Activated T-helper 17 cell treated with anti-CD3 and anti-CD28 coated beads, Interleukin-2, amount 50 U/mL, for 72 hours (primary cell): ENCODE measurements at places on chromosomes 2 and 18. TPM values are rescaled to one million over a fixed set of nuclear protein-coding genes. Genes with fewer than 3 reads are reported as not detected.

The VAMP8 gene
- 124 TPM for total RNA-seq

- peak; percentile 70 for ATAC-seq
Measured at GRCh38 chr2:69652206-69652605, 8.7 kb upstream of the AAK1 start.

- peak; percentile 39 for ATAC-seq
Measured at GRCh38 chr2:196195302-196195701, 23.9 kb upstream of the STK17B start.

DNA sequence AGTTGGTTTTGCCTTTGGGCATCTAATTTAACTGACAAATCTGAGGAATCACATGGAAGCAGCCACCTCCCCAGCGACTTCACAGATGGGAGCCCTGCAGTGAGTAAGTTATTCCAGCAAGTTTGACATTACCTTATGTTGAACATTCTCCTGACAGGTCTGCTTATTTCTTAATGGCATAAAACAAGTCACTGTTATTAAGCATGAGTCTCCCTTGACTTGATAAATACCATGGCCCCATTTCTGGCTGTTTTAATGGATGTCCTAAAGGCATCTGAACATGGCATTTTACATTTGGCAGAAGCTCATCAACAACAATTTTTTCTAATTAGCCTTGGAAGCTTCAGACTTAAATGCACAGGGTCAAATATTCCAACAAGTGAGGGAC lies 92.6 kb upstream of the CREB1 start:
- ATAC-seq, result no peak

The LAMA3 gene
- 0.11 TPM for total RNA-seq

The CACNB4 gene
- 0.32 TPM for total RNA-seq

GRCh38 chr2:207162316-207162715 lies 3.4 kb downstream of the KLF7 start:
- no peak for ATAC-seq

The BBS5 gene
- 4.0 TPM for total RNA-seq

The NPPC gene
- not detected for total RNA-seq

GRCh38 chr2:62340994-62341484 lies 145.1 kb downstream of the B3GNT2 start:
- ATAC-seq, result peak; percentile 31

- ATAC-seq, result no peak
Measured at GRCh38 chr2:223967981-223968380, 10.7 kb downstream of the MRPL44 start.

The DAW1 gene
- total RNA-seq, result not detected

DNA sequence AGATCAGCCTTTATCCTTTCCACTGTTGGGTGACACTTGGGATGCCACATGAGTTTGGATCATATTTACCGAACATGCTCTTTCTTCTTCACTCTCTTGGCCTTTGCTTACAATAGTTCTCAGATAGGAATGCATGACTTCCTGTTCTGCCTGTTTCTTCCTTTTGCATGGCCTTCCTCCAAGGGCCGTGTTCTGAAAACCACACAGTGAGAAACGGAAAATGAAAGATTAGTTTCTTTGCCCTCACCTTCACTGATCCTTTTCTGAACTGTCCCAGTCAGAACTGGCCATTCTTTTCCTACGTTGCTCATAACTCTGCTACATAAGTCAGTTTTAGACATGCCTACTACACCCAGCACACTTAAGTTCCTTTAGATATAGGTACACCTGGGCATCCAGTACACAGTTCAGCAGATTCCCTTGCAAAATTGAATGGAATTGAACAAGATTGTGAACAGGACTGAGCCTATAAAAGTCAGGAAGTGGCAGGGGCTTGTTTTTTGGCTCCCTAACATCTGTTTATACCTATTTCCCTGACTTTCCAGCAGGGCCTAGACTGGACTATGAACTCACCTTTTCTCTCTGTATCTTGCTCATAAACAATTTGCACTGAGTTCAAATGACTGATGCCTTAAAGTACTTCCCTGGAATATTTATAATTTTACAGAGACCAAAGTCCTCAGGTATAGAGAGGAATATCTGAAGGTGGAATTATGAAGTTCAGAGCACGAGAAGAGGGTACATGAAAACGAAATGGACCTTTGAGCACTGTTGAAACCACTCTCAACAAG lies 186.4 kb upstream of the ST6GAL2 start:
- no peak for ATAC-seq
